ENCODE measurements at places on chromosomes 11 and 22.
A peak's percentile ranks its signal among the peaks of the same experiment; 100 is the strongest.

DNA sequence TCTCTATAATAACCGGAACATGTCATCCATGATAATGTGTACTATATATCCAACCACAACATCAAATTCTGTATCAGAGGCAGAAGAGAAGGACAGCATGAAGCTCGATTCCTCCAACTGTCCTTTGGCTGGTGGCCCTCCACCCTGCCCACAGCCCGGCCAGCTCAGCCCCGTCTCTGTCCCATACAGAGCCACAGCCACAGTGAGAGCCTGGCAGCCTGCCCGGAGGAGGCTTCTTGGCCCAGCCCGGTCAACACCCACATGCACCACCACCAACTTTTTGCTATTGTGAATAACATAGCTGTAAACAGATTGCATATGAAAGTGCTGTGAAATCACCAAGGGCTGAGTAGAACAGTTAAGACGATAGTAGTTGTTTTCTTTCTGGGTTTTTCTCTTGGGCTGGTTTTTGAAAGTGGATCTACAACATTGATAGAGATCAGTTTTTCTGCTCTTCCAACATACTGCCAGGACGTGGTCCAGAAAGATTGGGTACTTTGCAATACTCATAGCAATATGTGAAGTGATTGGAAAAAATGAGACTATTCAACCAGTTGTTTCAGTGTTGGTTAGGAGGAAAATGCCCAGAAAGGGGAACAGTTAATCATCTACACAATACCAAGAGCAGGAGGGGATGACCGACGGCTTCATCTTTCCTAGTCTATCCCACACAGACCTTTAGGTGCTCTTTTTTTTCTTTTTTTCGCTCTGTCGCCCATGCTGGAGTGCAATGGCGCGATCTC is 6.9 kb upstream of the TUBA8 start:
- no peak for DNase-seq

- no peak for DNase-seq
Measured at GRCh38 chr11:36339888-36340287, 43.8 kb downstream of the PRR5L start.

GRCh38 chr11:103826856-103827255 is 209.6 kb upstream of the DDI1 start:
- DNase-seq = no peak

DNA sequence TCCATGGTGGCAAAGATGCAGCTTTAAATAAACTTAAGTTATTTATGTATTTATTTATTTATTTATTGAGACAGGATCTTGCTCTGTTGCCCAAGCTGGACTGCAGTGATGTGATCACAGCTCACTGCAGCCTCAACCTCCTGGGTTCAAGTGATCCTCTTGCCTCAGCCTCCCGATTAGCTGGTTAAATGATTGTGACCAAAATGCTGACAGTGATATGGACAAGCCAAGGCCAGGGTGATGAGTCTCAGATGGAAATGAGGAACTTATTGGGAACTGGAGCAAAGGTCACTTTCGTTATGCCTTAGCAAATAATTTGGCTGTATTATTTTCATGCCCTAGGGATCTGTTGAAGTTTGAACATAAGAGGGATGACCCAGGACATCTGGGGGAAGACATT is 9.3 kb upstream of the LRP5 start:
- no peak for DNase-seq

GRCh38 chr11:45930031-45930794 is 7.8 kb downstream of the LARGE2 start:
- no peak for DNase-seq

- peak; percentile 72 for DNase-seq
Measured at GRCh38 chr11:123137431-123138224, 57.4 kb downstream of the CLMP start.

DNA sequence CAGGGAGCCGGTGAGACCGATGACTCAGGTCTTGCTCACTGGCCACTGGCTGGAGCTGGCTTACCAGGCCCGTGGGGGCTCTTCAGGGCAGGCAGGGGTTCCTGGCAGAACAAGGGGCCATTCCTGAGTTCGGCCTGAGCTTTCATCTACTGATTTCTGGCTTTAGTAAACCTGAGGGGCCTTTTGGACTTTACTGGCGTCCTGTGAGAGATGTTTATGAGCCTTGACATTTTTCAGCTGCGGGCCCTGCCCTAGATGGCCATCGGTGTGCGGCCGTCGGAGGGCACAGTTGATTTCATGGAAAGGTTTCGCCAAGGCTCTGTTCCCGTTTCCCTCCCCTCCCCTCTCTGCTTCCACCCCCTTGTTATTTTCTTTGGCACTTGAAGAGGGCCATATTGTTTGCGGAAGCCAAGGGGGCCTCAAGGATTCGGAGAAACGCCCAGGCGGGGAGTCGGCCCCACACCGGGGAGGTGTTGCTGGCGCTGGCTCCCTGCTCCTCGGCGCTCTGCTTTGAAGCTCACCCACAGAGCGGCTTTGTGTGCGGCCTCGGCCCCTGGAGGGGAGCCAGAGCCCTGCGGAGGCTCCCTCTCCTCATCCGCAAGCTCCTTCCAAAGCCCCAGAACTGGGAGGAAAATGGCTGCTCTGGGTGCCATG is 17.7 kb downstream of the ELF5 start:
- DNase-seq = no peak

GRCh38 chr11:66012371-66012945 is 650 bp downstream of the CST6 start:
- peak; percentile 31 for DNase-seq
